ENCODE measurements at places on chromosomes 1 and 21.

DNA sequence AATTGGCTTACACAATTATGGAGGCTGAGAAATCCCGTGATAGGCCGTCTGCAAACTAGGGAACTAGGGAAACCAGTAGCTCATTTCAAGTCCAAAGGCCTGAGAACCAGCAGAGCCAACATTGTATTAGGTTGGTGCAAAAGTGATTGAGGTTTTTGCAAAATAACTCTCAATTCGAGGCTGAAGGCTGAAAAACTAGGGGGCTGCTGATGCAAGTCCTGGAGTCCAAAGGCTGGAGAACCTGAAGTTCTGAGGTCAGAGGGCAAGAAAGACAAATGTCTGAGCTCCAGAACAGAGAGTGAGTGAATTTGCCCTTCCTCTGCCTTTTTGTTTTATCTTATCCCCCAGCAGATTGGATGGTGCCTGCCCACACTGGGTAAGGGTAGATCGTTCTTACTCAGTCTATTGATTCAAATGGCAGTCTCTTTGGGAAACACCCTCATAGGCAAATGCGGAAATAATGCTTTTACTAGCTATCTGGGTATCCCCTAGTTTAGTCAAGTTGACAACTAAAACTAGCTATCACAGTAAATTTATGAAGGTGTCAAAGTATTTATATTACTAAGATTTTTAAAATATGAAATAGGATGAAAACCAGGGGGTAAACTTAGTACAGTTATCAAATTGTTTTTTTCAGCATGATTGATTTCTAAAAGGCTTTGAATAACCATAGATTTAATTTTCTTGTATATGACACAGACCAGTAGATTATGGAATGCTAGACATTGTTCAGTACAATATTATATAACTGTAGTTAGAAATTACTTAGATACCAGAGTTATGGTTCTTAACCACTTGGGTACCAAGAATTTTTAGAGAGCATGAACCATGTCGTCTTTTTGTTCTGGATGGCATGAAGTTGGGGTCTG is 15.4 kb downstream of the RABGAP1L start:
- no peak for DNase-seq

GRCh38 chr1:3691421-3692204 is 39.3 kb downstream of the TP73 start:
- no peak for DNase-seq

GRCh38 chr1:218496561-218496960 is 151.4 kb downstream of the TGFB2 start:
- peak; percentile 91 for DNase-seq

GRCh38 chr1:8367571-8368194 is 49.8 kb downstream of the SLC45A1 start:
- no peak for DNase-seq

- DNase-seq, result no peak
Measured at GRCh38 chr1:116379057-116379630, 6.1 kb downstream of the ATP1A1 start.

GRCh38 chr1:203324105-203325025 is 19.0 kb downstream of the BTG2 start:
- DNase-seq, result no peak

DNA sequence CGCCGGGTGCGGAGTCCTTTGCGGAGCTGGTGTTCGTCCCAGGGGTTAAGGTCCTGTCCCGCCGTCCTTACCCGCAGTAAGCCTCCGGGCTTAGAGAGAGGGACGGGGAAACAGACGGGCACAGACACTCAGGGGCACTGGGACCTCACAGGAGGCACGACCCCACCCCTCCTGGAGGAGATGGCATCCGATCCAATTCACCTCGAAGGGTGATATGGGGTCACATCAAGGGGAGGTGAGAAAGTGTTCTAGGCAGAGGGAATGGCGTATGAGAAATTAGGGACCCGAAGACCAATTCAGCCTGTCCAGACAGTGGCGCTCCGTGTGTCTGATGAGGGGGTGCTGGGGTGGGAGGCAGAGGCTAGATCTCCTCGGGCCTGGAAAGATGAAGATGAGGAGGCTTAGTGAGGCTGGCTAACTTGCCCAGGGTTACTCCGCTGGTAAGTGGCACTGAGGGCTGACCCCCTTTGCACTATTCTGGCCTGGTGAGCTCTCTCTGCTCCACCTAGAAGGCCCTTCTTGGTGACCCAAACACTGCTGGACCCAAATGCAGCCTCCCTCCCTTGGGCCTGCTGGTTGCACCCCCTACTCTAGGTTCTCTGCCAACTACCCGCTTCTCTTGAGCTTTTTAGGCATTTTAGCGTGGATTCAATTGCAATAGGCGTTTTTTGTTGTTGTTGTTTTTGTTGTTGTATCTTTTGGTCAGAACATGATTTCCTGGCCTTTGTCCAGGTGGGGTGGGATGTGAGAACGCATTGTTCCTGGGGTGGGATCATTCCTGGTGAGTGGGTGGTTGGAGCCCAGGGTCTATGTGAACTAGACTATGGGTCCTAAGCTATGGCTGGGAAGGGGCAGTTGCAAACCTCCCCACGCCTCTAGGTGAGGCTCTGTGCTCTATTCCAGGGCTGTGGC is 12.3 kb downstream of the BTBD19 start:
- DNase-seq, result no peak

- no peak for DNase-seq
Measured at GRCh38 chr1:95388031-95388430, 154.0 kb downstream of the RWDD3 start.

DNA sequence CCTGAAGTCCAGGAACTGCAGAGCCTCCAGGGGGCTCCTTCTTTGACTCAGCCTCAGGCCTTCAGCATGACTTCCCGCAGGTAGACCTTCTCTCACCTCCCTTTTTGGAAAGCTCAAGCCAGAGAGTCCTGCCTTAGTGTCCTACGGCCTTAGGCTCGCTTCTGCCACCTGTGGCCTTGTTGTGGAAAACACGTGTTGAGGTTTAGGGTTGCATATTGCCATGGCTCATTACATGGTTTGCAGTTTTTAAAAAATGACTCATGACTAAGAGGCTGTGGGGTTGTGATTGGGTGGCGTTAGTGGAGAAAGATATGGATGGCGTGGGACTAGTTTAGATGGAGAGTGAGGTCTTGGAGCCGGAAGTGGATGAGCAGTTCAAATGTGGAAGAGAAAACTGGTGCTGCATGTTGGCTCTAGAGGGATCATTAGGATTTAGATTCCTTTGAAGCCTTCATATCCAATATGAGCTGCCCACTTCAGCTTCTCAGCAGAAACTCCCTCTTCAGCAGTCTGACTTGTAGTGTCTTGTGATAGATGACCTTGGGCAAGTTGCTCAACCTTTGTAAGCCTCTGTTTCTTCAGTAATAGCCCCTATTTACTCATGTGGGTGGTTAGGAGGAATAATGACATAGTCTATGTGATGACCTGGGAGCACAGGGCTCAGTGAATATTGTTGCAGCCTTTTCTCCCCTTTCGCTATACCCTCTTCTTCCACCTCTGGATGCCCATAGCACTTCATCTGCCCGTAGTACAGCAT is 6.5 kb upstream of the FGGY start:
- DNase-seq, result no peak

DNA sequence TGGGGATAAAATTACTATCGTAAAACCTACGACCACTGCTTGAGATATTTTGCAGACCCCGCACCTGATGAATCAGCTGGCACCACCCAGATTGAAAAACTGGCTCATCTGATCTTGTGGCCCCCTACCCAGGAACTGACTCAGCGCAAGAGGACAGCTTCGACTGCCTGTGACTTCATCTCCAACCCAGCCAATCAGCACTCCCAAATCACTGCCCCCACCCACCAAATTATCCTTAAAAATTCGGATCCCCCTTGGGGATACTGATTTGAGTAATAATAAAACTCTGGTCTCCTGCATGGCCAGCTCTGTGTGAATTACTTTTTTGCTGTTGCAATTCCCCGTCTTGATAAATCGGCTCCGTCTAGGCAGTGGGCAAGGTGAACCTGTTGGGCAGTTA is 81.4 kb downstream of the EDEM3 start:
- DNase-seq, result no peak

DNA sequence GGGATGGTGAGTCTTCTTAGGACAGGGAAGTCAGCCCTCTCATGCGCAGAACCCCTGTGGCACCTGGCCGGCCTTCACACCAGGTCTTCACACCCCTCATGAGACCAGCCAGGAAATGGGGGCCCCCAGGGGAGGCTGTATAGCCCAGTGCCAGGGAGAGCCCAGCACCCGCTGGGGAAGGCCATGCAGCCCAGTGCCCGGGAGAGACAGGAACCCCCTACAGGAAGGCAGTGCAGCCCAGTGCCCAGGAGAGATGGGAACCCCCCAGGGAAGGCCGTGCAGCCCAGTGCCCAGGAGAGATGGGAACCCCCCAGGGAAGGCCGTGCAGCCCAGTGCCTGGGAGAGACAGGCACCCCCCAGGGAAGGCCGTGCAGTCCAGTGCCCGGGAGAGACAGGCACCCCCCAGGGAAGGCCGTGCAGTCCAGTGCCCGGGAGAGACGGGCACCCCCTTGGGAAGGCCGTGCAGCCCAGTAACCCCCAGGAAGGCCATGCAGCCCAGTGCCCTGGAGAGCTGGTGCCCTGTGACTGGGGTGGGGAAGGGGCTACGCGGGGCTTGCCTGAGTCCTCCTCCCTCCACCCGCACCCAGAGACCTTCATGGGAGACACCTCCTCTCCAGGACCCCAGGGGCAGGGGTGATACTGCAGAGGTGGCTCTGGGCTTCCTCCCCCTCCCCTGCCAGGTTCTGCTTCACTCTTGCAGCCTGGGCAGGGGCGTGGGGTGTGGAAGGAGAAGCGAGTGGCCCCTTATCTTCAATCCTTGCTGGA is 110.5 kb upstream of the COL6A1 start:
- no peak for DNase-seq

GRCh38 chr1:58459911-58460310 is 86.6 kb downstream of the OMA1 start:
- DNase-seq, result no peak

- DNase-seq, result peak; percentile 13
Measured at GRCh38 chr1:223639331-223639749, 26.2 kb downstream of the CAPN8 start.

- no peak for DNase-seq
Measured at GRCh38 chr1:15656464-15656863, 27.7 kb upstream of the PLEKHM2 start.

- no peak for DNase-seq
Measured at GRCh38 chr1:94013367-94013878, 104.2 kb upstream of the GCLM start.

DNA sequence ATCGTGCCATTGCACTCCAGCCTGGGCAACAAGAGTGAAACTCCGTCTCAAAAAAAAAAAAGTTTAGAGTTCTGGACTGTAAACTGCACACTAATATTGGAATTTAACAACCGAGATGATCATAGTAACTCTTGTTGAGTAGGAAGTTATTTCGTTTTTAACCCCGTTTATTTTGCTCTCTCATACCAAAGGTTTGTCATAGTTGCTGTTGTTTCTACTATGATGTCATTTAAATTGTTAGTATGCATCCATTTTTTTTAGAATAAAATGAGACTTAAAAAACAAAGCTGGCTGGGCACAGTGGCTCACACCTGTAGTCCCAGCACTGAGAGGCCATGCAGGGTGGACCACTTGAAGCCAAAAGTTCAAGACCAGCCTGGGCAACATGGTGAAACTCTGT is 49.3 kb downstream of the DOP1B start:
- no peak for DNase-seq

- no peak for DNase-seq
Measured at GRCh38 chr1:192343344-192343743, 26.6 kb downstream of the RGS21 start.

DNA sequence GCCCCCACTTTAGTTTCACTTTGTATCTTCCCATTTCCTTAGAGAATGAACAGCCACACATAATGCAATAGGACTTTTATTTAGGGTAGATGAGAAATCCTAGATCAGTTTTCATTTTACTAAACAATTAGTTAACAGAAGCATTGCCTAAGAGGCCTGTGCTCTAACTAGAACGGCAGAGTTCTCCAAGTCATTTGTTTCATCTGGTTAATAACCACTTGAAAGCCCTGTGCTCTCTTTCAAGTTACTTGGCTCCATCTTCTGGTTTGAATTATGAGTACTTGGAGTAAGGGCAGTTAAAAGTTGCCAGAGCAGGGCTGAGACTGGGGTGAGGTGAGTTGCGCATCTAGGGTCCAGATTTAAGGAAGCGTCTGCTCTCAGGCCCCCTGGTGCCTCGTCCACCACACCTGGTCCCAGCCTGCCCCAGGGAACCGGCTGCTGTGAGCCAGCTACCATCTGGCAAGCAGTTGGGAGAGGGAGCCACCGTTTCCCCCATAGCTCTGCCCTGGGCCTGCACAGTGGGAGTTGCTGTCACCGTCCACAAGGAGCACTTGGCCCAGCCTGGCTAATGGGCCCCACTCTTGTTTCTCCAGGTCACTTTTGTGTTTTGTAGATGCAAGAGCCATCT is 18.1 kb upstream of the SLC44A3 start:
- peak; percentile 71 for DNase-seq

DNA sequence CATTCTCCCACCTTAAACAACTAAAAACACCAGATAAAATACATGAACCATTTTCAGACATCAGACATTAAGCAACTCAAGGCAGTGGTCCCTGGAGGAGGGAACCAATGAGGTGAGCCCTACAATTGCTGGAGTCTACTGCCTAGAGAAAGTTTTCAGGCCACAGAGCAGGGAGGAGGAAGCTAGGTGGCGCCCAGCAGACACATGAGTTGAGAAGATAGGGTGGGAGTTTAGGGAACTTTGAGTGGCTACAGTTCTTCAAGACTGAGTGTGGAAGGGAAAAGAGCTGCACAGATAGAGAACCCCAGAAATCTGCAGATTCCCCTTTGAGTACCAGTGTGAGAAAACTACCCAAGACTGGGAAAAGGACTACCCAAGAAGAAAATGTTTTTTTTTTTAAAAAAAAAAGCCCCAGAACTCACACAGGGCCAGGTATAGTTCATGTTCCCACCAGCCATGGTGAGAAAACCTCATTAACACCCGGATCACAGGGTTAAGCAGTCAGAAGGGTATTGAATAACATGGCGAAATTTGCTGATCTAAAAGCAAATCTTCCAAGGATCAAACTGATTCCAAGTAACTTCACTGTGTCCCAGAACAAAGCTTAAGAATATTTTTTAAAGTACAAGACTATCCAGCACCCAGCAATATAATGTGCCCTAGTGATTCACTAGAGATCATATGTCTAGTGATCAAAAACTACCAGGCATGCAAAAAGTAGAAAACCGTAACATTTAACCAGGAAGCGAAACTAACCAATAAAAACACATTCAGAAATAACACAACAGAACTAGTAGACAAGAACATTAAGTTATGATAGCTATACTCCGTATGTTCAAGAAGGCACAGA is 12.0 kb downstream of the ALDH9A1 start:
- no peak for DNase-seq
